ENCODE measurements at places on chromosomes 7 and 10.

DNA sequence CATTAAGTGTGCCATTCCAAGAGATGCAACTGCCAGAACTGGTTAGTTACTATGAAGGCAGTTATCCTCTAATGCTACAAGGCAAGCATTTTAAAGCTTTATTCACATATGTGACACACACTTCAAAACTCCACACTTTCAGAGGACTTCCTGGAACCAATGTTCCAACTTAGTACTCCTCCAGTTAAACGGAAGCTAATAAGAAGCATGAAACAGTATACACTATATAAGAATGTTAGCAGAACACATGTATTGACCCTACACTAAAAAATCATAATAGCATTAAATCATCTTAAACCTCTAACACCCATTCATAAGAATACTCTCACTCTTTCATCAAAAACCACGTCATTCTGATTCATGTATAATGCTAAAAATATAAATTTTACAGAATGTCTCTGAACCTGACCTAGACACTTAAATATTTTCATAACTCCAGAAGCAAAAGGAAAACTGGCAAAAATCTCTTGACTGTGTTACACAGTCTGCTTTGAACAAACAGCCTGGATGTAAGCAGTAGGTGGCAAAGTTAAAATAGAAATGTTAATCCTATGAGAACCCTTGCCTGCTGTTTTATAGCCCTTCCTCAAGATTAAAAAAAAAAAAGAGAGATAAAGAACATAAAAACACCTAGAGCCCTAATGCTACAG lies 135.0 kb downstream of the SEMA3C start:
- no peak for DNase-seq

GRCh38 chr7:1727079-1727478 lies 57.0 kb downstream of the ELFN1 start:
- no peak for DNase-seq

DNA sequence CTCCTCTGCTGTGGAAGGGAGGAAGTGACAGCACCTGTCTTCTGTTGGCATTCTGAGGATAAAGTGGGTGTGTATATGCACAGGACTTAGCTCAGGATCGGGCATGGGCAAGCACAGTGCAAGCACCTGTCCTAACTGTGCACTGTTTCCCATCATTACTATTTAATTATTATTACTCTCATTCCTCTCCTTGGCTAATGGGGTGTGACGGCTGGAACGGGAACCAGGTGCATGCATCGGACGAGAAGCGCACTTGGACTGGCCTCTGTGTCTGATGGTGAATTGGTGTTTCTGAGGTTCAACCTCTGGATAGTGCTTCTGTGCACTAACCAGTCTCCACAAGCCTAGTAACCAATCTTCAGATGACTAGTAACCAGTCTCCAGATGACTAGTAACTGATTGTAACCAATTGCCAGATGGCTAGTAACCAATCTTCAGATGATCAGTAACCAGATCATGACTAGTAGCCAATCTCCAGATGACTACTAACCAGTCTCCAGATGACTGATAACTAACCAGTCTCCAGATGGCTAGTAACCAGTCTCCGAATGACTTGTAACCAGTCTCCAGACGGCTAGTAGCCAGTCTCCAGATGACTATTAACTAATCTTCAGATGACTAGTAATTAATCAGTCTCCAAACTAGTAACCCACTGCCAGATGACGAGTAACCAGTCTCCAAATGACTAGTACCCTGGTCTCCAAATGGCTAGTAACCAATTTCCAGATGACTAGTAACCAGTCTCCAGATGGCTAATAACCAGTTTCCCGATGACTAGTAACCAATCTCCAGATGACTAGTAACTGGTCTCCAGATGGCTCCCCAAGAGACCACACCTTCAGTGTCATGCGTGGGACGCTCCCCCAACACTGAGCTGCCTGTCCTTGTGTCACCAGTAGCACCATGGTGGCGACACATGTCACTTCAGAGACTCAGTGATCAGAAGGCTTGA lies 85.8 kb downstream of the PAXIP1 start:
- no peak for DNase-seq

DNA sequence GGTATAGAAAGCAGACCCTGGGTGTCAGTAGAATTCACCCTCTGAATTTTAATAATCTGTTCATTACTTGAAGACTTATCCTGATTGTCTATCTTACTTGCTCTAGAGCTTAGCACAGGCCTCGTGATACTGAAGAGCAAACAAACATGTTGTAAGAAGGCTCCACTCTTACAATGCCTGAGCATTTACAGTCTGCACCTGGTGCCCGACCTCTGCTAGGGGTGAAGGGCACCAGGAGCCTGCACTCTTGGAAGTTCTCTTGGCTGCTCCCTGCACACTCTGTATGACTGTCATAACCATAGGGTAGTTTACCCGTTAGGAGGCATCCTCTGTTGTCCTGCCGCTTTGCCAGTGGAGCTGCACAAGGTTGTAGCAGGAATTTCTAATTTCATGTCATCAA lies 91.3 kb upstream of the NPY start:
- no peak for DNase-seq

GRCh38 chr7:103577059-103577458 lies 131.1 kb upstream of the SLC26A5 start:
- no peak for DNase-seq

GRCh38 chr7:140223515-140224221 lies 46.9 kb upstream of the KDM7A start:
- DNase-seq, result no peak

- no peak for DNase-seq
These were observed 24.9 kb downstream of the ZNF783 start for GRCh38 chr7:149286811-149287400.

DNA sequence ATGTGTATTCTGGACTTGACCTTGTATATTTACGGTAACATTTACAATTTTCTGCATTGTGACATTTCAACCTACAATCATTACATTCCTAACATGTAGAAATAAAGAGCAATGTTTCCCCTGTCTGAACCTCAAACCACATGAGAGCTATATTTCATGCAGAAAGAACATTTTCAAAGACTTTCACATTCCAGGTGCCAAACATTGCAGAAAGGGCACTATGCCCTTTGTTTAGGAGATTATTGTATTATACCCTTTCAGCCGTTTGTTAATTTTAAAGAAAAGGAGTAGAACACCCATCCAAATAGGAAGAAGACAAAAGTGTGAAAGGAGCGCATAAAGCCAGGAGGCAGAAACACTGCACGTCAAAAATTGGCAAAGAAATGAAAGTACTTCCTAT lies 260.4 kb downstream of the RELN start:
- DNase-seq, result no peak

DNA sequence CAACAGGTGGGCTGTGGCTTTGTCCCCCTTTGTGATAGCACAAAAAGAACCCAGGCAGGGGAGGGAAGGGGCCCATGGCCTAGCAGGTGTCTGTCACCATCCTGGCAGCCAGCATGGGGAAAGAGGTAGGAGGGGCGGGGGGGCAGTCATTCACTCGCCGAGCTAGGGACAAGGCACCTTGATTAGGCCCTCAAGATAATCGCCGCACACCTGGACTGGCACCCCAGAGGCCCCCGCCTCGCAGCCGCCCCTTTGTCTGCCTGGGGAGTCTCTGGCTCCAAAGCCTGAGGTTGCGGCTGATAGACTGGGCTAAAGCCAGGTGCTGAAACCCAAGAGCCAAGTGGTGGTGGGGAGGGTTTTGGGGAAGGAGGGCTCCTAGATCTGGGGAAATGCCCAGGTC lies 151.2 kb upstream of the PCBD1 start:
- no peak for DNase-seq

Measured in stimulated activated naive CD4-positive, alpha-beta T cell treated with Interleukin-2 at 50 U/mL for 16 hours (primary cell).